Cortex of kidney (tissue), 1 donor: ENCODE measurements at places on chromosomes 1 and 21.

- DNase-seq, result no peak
Measured at GRCh38 chr1:54378157-54378873, 27.9 kb downstream of the SSBP3 start.

DNA sequence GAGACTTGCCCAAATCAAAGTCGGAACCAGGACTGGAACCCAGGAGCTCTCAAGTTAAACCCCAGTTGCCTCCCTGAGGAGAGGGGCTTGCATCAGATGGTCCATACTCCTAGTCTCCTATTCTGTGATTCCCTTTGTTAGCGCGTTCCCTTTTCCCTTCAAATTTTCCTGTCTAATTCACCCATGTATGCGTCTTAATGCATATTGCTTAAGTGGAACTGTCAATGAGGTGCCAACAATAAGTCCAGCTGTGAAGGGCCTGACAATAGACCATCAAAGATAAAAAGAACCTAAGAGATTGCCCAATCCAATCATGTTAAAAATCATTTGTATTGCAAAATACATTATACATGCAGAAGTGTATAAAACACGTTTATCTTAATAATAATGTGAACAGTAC lies 634 bp upstream of the SPATA6 start:
- DNase-seq, result no peak

DNA sequence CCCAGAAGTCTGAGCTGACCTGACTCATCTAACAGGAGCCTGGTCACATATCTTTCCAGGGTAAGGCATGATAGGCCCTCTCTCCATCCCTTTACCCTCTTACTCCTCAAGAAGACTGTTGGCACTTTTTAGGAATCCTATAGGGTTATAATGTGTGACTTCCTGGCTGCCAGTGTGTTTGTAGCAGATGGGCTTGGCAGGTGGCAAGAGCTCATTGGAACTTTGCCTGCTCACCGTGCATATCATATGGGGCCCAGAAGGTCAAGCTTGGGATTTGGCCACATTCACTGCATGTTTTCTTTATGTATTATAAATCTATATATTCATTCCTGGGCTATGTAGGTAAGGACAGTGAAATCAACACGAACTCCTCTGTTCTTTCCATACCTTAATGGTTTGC lies 5.2 kb downstream of the KAZN start:
- DNase-seq, result no peak

DNA sequence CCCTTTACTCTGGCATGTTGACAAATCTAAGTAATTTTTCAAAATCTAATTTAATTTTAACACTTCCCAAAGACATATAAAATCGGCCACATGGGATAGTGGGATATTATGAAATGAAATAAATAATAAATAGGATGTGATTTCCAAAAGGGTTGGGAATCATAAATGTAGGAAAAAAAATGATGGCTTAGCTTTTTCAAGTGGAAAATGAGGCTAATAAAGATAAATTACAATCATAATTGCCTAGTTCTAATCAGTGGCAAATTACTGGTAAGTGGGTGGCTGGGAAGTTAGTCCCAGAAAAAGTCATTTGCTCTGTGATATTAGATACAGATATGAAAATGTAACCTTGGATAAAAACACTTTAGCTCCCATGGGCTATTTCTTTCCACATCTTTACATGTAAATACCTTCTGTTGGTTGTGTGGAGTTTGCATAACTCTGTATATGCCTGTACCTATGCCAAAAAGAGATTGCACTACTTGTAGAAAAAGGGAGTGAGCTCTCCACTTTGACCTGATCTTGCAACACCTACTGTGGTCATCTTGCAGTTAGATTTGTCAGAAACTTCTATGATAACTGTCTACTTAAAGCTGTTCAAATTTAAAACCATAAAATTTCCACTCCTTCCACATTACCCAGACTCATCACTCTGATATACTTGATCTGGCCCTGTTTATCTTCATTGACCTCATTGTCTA lies 284.6 kb upstream of the KAZN start:
- no peak for DNase-seq

DNA sequence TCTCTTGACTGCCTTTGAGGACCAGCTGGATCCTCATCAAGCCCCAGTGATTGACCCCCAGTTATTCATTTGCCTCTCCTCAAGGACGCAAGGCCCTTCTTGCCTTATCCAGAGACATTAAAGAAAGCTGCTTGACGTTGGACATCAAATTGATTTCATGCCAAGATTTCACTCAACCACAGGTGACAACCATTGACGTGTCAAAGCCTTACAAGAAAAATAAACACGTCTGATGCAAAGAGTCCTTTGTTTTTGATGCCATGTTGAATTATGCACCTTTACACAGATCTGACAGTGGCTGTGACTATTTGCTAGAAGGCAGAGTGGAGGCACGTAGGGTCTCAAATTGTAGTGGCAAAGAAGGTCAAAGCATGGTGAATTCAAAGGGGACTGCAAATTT lies 666.2 kb upstream of the CAMK1G start:
- no peak for DNase-seq

DNA sequence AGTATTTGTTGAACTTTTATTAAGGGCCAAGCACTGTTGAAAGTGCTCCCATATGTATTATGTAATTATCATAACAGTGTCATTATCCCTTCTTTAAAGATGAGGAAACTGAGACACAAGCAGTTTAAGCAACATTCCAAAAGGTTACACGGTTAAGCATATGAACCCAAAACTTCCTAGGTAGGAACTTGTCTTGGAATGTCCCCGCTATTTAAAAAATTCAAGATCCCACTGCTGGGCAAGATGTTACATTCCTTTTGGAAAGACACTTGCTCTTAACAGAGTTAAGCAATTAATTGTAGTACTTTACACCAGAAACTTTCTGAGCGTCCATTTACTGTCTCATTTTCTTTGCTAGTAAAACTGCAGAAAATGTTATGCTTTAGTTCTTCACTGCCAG lies 15.6 kb downstream of the LMO4 start:
- no peak for DNase-seq

- no peak for DNase-seq
Measured at GRCh38 chr1:228756457-228756856, 21.2 kb downstream of the RHOU start.

GRCh38 chr1:174996476-174996875 lies 3.3 kb upstream of the CACYBP start:
- DNase-seq, result no peak
